ENCODE measurements at places on chromosomes 4 and X.

GRCh38 chr4:159864337-159864736 is 761.5 kb downstream of the RAPGEF2 start:
- DNase-seq, result no peak

DNA sequence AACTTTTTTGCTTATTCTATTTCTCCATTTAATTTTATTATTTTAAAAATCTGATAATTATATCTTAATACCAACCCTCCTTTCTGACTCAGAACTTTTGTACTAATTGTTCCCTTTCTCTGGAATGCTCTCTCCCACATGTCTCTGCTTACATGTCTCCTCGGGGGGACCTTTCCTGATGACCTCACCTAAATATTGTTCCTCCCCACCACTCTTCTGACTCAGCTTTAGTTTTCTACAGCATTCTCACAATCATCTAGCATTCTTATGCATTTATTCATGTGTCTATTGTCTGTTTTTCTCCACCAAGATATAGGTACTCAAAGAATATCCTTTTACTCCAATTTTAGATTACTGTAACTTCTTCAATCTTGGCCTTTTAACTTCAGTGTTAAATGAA is 128.7 kb downstream of the MSL3 start:
- no peak for DNase-seq

DNA sequence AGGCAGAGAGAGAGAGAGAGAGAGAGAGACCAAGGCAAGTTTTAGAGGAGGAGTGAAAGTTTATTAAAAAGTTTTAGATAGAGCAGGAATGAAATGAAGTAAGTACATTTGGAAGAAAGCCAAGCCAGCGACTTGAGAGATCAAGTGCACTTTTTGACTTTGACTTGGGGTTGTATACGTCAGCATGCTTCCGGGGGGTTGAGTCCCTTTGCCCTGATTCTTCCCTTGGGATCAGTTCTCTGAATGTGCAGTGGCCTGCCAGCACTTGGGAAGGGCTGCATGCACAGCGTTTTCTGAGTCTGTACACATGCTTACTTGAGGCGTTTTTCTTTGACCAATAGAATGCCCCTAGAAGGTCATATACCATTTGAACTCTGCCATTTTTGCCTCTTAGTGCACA is 400.5 kb downstream of the PDGFC start:
- no peak for DNase-seq

GRCh38 chrX:129781680-129782495 is 2.1 kb downstream of the SASH3 start:
- DNase-seq, result no peak

DNA sequence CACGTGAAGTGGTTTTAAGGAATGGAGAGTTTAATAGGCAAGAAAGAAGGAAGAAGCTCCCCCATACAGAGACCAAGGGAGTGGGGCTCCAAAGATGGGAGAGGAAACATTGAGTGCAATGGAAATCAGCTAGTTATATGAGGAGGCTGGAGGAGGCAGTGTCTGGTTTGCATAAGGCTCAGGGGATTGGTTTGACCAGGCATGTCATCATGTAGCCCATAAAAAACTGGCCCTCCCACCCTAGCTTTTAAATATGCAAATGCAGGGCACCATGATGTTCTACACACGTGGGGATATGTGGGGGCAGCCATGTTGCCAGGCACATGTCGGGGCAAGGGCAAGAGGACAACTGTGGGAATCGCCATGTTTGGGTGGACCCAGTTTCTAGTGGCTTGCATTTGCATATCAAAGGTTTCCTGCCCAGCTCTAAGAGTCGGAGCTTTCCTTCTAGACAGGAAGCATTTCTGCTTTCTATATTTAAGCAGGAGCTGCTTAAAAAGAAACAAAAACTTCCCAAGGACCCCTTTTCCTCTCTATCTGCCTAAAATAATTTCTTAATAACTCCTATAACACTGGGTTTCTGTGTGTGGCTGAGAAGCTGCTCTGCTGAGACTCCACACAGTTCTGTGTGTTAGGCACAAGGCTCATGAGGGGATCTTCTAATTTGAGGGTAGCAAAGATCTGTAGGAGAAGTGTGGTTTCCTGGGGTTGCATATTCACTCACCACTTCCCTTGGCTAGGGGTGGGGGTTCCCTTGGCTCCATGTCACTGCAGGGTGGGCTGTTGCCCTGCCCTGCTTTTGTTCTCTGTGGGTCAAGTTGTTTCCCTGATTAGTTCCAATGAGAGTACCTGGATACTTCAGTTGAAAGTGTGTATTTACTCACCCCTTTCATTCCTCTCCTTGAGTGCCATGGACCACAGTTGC is 113.5 kb downstream of the VSIG4 start:
- DNase-seq, result no peak

- DNase-seq, result no peak
Measured at GRCh38 chrX:106404512-106404911, 207.3 kb upstream of the RADX start.

DNA sequence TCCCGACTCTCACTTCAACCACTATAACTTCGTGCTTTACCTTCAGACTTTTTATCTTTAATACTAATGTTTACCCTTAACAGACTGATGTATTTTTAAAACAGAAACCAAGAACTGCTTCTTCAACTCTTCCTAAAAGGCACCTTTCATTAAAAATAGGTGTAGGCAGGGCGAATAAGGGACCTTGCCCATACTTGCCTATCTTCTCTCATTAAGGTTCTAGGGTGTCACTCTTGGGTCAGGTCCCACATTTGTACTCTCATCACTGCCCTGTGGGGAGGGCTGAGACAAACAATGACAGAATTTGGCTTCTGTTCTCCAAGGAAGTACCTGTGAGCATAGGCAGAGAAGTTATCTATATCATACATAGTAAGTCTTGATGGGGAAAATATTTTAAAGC is 69.7 kb downstream of the ANKRD50 start:
- no peak for DNase-seq

DNA sequence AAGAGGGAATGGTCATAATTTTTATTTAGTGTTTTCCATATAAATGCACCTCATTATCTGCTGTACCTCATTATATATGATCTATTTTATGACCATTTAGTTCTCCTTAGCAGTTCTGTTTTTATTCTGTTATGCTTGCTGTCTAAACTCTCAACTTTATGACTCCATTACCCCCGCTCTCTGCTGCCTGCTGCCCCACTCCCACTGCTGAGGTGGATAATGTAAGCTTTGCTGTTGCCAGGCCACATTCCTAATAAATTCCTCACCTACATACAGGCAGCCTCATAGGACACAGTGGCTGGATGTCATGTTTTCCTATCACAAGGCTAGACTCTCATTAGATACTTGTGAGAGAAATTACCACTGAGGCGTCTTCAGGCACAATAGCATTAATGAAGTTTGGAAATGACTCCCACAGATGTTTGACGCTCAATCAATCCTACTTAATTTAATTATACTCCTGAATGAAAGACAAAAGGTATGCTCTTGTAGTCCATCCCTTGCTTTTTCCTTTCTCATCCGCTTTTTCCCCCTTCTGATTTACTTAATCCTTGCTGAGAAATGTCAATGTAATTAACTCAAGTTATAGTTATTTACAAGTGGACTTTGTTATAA is 497.5 kb upstream of the IGFBP7 start:
- DNase-seq, result no peak

DNA sequence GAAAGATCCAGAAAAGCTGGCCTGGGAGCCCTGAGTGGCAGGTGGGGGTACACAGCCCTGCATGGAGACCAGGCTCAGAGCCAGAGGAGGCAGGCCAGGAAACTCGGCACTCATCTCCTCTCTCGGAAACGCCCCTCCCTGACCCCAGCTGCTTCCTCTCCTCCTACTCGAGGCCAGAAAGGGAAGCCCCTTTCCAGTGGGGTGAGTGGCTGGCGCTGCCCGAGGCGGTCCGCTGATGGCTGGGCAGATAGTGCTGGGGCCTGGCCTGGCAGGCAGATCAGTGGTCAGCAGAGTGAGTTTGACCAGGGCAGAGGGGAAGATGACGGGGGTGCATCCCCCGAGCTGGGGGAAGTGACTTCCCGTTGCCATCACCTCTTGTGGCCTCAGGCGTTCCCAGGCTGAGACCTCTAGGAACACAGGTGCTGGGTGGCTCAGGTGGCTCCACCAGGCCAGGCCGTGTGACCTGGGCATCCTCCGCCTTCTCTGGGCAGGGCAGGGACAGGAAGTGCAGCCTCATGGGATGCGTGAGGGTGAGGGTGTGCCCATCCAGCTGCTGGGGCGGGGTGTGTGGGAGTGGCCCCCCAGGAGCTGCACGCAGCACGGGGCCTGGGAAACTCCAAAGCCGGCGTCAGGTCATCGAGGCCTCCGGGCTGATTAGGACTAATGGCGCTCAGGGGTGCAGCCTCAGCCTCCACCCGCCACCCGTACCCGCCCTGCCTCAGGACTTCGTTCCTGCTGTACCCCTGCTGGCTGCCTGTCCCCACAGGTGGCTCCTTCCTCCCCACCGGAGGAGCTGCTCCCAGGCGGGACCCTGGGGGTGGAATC is 5.7 kb downstream of the SH3BP2 start:
- peak; percentile 34 for DNase-seq

DNA sequence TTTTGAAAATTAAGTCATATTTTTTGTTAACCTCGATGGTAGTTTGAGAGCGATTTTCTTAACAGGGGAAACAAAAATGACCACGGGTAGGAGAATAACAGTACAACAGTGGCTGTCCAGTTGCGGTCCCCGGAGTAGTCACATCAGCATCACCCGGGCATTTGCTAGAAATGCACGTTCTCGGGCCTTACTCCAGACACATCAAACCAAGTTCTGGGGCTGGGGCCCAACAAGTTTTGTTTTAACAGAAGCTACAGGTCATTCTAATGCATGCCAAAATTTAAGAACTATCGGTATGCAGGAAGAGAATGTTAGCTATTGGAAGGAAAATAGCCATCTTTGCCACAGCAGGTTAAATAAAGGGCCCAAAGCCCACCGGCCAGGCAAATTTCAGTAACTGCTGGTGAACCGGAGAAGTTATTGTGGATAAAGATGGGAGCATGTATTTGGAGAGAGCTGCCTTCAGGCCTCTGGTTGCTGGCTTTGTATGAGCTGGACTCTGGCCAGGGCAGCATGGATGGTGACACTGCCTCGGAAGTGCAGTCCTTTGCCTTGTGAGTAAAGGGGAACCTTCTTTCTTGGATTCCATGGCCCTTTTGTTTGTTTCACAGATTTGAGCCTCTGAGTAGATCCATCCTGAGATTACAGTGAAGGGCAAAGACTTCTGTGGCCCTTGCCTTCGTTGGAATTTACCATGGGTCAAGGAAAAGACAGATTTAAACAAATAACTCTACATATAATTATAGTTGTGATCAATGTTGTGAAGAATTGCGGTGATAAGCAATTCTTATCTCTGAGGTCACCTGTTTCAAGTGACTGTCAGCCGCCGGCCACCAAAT is 62.1 kb downstream of the TBC1D14 start:
- DNase-seq, result no peak

- DNase-seq, result peak; percentile 62
Measured at GRCh38 chr4:2934077-2934812, 29.0 kb downstream of the NOP14 start.

DNA sequence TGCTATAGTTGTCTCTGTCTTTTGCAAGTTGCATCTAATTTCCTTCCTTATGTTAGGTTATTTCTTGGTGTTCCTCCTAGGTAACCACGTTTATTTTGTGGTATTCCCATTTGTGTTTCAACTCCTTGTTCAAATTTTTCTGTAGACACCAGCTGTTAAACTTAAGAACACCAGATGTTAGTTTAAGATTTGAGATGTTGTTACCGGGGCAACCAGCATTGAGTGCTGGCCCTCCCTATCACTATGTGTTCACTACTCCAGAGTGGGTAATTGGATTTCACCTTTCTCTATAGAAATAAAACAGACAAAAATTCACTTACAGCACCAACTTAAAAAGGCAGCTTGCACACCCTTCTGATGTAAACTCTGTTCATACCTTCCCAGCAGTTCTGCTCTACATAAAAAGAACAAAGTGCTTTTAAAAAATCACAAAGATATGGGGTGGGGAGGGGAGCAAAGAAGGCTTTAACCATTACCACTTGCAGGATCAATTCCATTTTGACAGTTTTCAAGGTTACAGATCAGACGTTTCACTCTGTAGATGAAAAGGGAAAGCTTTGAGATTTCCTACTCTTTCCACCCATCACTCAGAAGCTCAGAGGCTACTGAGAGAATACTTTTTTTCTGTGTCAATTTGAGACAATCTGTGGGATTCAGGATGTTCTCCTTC is 82.9 kb downstream of the DKK2 start:
- DNase-seq, result no peak

- no peak for DNase-seq
Measured at GRCh38 chr4:5378002-5378401, 326.7 kb downstream of the STK32B start.

GRCh38 chr4:90375081-90375480 is 247.9 kb downstream of the CCSER1 start:
- DNase-seq, result no peak

DNA sequence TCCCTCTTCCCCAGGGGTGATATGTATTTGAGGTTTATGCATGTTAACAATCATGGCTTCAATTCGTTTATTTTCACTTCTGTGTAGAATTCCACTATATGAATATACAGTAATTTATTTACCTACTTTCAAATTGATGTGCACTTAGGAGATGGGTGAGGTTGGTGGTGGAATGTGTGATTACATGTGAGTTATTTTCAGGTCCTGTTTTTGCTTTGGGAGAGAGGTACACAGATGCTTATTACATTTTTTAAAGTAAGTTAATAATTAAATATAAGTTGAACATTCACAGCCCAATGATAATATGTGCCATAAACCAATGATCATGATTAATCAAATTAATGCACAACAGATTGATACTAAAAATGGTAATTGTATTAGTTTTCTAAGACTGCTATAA is 79.5 kb downstream of the SPRY1 start:
- no peak for DNase-seq

GRCh38 chrX:41984628-41985027 is 61.3 kb upstream of the CASK start:
- no peak for DNase-seq

DNA sequence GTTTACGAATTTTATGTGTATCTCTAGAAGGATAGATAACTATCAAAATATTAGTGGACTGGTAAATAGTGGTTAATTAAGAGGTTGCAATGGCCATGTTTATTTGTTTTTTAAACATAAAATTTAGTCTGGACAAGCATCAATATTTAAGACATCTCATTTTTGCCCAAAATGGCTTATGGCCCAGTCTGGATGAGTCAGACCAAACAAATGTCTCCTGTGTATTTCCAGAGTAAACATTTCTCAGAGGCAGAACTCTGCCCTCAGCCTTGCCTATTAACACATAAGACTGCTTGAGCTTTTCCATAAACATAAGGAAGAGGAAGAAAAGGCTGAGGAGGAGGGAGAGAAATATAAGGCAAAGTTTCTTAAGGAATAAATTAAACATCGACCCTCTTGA is 277.1 kb upstream of the DIAPH2 start:
- no peak for DNase-seq

GRCh38 chr4:159129814-159130550 is 27.1 kb downstream of the RAPGEF2 start:
- no peak for DNase-seq

GRCh38 chrX:11151799-11152559 is 40.8 kb downstream of the HCCS start:
- no peak for DNase-seq

- DNase-seq, result no peak
Measured at GRCh38 chr4:8778291-8778690, 93.3 kb downstream of the HMX1 start.

GRCh38 chrX:78659955-78660354 is 827 bp upstream of the RTL3 start:
- no peak for DNase-seq

Data from ovary (tissue), 10 donors.